ENCODE measurements at places on chromosomes 13 and 19.

DNA sequence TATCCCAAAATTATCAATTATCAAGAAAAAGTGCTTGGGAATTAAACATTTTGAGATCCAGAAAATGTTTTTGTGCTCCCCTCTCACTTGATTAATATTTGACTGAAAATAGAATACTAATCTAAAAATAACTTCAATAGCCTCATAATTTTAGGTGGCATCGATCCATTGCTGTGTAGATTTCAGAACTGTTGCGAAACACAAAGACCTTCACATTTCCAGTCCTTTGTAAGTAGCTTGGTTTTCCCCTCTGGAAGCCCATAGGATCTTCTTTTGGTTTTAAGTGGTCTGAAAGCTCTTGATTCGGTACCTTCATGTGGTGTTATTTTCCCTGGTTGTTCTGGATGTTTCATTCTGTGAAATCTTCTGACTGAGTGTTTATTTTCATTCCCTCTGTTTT lies 176.5 kb downstream of the NUFIP1 start:
- DNase-seq, result no peak

DNA sequence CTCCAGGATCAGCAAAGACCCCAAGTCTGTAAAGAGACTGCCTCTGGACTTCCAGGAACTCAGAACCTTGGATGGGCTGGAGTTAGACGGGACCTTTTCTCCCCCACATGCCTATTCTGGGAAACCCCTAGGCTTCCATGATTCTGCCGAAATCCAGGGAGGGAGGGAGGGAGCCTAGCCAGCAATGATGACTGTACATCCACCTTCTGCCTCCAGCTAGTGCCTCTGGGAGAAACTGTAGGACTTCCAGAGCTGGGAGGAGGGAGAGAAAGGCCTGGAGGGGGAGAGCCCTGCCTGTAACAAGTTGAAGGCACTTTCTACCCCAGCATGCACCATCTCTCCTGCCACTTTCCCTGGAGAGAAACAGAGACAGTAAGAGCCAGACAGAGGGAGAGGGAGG lies 6.0 kb upstream of the HAS1 start:
- no peak for DNase-seq

DNA sequence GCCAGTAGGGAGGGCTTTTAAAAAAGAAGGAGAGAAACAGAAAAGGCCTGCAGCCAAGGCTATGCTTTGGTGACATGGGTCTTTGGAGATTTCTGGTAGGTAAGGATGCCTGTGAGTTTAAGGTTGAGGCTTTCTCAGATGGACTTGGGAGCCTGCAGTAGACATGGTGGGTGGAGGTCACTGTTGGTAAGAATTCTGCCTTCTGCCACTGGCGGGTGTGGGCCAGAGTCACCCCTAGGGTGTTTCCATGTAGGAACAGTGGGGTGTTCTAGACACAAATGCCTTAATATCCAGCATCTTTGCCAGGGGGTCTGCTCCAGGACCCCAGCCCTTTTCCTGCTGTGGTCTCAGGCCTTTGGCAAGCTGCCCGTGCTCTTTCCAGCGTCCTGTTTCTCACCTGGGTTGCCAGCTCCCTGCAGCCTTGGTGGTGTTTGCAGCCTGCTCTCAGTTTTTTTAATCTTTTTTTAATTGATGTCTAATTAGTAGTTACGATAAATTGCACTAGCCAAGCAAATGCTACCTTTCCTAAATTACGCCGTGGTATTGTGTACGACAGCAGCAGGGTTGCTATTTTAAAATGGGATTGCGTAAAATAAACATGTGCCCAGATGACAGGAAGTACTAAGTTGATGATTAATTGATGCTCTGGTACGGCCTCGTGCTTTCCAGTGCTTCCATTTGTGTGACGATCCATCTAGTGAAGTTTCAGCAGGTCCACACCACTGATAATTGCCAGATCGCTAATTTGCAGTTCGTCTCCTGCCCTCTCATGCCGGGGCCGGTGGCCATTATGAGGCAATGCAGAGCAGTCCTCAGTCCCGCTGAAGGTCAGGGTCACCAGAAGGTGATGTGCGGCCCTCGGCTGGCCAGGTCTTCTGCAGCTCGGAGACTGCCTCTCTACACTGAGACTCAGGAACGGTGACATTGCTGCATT lies 35.3 kb upstream of the NPAS1 start:
- peak; percentile 71 for DNase-seq

DNA sequence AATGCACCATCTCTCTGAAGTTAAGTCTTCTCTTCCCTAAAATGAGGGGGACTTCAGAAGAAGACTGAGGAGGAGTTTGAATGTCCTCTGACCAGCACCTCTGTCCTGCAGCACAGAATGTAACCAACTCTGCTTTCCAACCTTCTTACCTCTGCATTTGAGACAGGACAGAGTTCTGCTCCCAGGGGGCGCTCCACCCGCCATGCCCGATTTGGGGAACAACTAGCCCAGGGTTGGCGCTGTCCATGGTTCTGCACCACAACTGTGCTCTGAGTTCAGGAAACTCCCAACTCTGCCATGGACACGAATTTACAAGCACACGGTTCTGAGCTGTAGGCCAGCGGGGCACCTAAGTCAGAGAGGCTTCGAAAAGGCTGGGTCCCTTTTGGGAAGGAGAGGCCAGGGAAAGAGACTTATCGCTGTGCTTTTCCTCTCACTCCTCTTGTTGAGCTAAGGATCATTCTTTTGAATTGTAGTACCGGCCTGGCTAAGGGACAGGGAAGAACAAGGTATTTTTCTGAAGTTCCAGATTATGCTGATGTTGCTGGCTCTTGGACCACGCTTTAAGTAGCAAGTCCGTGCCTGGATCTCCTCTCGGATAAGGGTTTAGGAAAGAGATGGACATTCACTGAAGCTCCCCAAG lies 22.2 kb downstream of the SIGLEC5 start:
- DNase-seq, result peak; percentile 76

GRCh38 chr13:33642374-33643065 lies 175.4 kb upstream of the RFC3 start:
- DNase-seq, result peak; percentile 66

DNA sequence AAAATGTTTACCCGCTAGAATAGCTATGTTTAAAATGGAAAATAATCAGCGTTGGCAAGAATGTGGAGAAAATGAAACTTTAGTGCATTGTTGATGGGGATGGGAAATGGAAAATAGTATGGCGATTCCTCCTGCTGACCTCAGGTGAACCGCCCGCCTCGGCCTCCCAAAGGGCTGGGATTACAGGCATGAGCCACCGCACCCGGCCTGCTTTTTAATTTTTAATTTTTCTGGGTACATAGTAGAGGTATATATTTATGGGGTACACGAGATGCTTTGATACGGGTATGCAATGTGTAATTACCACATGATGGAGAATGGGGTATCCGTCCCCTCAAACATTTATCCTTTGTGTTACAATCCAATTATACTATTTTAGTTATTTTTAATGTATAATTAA lies 7.3 kb upstream of the NLRP8 start:
- no peak for DNase-seq

DNA sequence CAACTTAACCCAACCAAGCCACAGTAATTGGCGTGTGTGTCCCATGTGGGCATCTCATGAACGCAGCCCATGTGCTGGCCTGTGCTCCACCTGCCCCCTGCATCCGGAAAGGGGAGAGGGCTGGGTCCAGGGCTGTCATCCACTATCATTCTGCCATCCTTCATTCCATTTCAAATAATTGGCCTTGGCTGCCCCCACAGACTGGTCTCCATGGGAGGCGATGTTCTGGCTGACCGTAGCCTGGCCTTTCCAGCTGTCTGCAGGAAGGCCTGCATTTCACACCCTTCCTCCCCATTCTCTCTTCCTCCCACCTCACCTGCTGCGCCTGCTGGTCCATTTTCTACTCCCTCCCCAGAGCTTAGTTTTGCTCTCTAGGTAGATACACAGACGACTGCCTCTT lies 442.8 kb downstream of the COG6 start:
- no peak for DNase-seq

DNA sequence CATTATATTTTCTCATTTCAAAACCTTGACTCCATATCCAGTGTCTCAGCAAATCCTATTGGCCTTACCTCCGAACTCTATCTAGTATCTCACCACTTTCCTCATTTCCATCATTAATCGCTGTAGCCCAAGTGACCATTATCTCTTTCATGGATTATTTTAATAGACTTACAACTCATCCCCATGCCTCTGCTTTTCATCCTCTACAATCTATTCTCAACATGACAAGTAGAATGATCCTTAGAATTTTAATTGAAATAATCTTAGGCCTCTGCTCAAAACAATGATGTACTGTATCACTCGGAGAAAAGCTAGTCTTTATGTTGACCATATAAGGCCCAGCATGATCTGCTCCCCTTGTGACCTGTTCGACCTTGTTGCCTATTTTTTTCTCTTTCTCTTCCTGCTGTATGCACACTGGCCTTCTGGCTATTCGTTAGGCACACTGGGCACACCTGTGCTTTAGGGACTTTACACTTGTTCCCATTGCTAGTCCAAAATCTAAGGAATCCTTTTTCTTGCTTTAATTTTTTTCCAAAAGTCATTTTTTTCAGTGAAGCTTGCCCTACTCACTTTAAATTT lies 21.4 kb downstream of the DNAJC15 start:
- DNase-seq, result no peak

DNA sequence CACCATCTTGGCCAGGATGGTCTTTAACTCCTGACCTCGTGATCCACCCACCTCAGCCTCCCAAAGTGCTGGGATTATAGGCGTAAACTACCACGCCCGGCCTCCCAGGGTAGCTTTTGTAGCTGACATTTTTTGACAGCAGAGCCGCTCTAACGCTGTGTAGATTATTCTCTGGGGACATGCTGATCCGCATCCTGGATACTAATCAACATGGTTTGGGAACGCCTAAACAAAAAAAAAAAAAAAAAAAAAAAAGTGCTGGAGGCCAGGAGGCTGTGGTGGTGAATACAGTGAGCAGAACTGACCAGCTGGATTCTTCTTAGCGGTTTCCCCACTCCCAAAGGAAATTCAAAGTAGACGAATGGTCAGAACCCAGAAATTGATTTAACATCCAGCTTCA lies 5.1 kb downstream of the LONP1 start:
- no peak for DNase-seq

DNA sequence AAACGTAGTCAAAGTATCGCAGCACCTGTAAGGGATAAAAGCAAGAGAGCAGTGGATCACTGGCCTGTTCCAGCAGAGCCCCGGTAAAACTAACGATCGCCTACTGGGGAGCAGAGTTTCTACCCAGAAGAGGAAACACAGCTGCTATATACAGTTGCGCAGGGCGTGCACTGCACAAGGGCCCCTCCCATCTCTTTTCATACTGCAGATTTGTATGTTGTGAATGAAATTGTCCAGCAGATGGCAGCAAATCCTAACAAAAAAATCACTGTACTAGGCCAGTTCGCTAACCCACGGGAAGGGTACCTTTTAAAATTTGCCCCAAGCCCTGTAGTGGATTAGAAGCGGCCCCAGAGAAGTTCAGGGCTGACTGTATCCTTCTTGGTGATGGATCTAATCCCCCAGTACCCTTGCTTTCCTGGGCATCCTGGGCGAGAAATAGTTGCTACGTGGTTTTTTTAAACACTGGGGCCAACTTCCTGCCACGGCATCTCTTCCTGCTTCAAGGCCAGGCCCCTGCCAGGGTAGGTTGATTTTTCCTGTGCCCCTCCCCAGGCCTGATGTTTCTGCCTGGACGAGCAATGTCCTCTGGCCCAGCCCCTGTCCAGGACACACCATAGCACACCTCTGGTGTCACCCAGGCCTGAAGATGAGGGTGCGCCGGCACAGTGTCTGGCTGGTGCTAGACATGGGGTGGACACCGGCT lies 127.0 kb downstream of the IER2 start:
- DNase-seq, result peak; percentile 81

- peak; percentile 82 for DNase-seq
Measured at GRCh38 chr13:35349673-35350278, 126.7 kb downstream of the MAB21L1 start.

- peak; percentile 11 for DNase-seq
Measured at GRCh38 chr13:100646030-100646673, 28.4 kb downstream of the TMTC4 start.

All from small intestine (tissue), 16 donors.